ENCODE measurements at places on chromosomes 6 and 20. TPM values are rescaled to one million over a fixed set of nuclear protein-coding genes. Genes with fewer than 3 reads are reported as not detected.
A peak's percentile ranks its signal among the peaks of the same experiment; 100 is the strongest.

DUSP15 gene
- not detected for total RNA-seq

JAG1 gene
- 91.7 TPM for total RNA-seq

SCRT2 gene
- total RNA-seq = not detected

- H3K27ac ChIP-seq = peak overlapping the region; percentile 6
- no peaks in the 10 kb centered on the region for H3K4me1 ChIP-seq
- no peaks in the 10 kb centered on the region for H3K27me3 ChIP-seq
- peak overlapping the region; percentile 6 for H3K4me3 ChIP-seq
- no peak for DNase-seq
These were observed 9.0 kb downstream of the EXOC2 start for GRCh38 chr6:683742-684440.

- H3K27me3 ChIP-seq = no peaks in the 10 kb centered on the region
- H3K27ac ChIP-seq = no peak overlapping the region
- no peaks in the 10 kb centered on the region for H3K4me1 ChIP-seq
- no peaks in the 10 kb centered on the region for H3K36me3 ChIP-seq
- DNase-seq = no peak
These were observed 241.9 kb upstream of the STXBP5 start for GRCh38 chr6:146962329-146962728.

DNA sequence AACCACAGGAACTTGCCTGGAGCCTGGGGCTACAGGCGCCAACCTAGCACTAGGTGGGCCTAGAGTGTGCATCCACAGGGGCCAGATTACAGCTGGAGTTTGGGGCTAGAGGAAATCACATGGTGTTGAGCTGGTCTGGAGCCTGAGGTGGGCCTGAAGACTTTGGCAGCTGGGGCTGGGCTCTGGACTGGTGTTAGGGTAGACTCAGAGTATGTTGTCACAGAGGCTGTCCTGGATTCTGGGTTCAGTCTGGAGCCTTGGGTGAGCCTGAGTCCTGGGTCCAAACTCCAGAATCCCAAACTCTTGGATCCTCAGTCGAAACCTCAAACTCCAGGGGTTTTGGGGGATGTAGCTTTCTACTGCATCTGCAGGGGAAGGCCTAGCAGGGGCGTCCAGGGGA is 356.7 kb downstream of the FRK start:
- no peak overlapping the region for H3K27ac ChIP-seq
- H3K27me3 ChIP-seq = no peaks in the 10 kb centered on the region
- H3K4me1 ChIP-seq = no peaks in the 10 kb centered on the region
- H3K4me3 ChIP-seq = no peak overlapping the region

DNA sequence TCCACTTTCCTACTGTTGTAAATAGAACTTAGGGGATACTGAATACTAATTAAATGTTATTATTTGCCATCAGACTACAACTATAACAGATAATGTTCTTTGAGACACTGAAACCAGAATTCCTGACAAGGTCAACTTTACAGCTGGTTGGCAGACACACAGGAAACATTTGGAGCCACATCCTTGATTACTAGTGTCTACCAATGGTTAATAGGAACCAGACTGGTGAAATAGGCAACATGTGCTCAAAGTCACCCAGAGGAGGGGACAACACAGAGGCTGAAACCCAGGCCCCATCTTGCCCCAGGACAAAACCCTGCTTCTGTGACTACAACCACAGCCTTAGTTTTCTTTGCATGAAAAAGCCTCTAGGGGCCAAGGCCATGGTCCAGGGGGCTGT is 47.8 kb upstream of the NT5E start:
- no peaks in the 10 kb centered on the region for H3K27me3 ChIP-seq
- H3K4me3 ChIP-seq = no peak overlapping the region
- no peak overlapping the region for H3K27ac ChIP-seq

- no peaks in the 10 kb centered on the region for H3K4me1 ChIP-seq
- H3K36me3 ChIP-seq = no peaks in the 10 kb centered on the region
- no peak overlapping the region for H3K4me3 ChIP-seq
- H3K27ac ChIP-seq = no peak overlapping the region
- no peaks in the 10 kb centered on the region for H3K27me3 ChIP-seq
These were observed 26.0 kb upstream of the CRIP3 start for GRCh38 chr6:43334466-43335095.

DNA sequence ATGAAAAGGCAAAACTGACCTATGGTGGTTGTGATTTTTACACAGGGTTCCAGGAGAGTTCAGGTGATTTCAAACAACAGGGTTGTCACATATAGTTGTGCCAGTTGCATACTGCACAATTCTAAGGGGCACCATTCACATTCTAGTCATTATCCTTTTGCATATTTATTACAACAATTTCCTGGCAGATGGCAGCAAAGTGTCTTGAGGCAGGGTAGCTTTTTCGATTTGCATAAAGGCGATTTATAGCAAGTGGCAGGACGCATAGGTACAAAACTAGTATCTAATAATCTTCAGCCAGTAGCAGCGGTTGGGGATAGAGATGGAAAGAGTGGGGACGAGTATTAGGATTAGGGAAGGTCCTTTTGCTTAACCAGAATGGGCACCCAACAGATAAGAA is 46.5 kb upstream of the TRAF3IP2 start:
- H3K4me1 ChIP-seq = no peaks in the 10 kb centered on the region
- H3K27me3 ChIP-seq = no peaks in the 10 kb centered on the region
- no peak overlapping the region for H3K4me3 ChIP-seq
- H3K27ac ChIP-seq = no peak overlapping the region
- no peak for DNase-seq

DNA sequence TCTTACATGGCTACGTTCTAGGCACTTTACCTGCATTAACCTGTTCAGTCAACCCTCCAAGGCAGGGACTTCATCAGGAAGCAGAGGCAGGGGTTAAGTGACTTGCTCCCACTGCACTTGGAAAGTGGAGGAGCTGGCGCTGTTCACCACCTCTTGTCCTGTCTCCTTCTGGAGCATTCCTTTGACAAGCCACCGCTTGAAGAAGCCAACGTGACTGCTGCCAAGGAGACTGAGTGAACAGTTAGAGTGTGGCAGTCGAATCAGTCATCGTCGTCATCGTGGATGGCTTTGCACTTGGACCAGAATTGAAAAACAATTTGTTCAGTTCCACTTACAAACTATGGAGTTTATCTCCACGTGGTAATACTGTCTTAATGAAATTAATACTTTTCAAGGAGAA is 60.9 kb downstream of the TULP4 start:
- H3K4me3 ChIP-seq = no peak overlapping the region
- peaks cover 6% of the 10 kb centered on the region for H3K4me1 ChIP-seq
- no peak overlapping the region for H3K27ac ChIP-seq
- H3K27me3 ChIP-seq = no peaks in the 10 kb centered on the region
- H3K36me3 ChIP-seq = no peaks in the 10 kb centered on the region
- no peak for DNase-seq

GRCh38 chr6:127608554-127609270 is 31.7 kb downstream of the C6orf58 start:
- no peaks in the 10 kb centered on the region for H3K4me1 ChIP-seq
- H3K36me3 ChIP-seq = no peaks in the 10 kb centered on the region
- no peak overlapping the region for H3K4me3 ChIP-seq
- no peak overlapping the region for H3K27ac ChIP-seq
- H3K27me3 ChIP-seq = no peaks in the 10 kb centered on the region
- DNase-seq = no peak

- H3K27ac ChIP-seq = no peak overlapping the region
- H3K4me1 ChIP-seq = no peaks in the 10 kb centered on the region
- peak overlapping the region; percentile 84 for H3K4me3 ChIP-seq
- no peaks in the 10 kb centered on the region for H3K36me3 ChIP-seq
- DNase-seq = peak; percentile 26
- no peaks in the 10 kb centered on the region for H3K27me3 ChIP-seq
These were observed 1.4 kb downstream of the MDGA1 start for GRCh38 chr6:37696220-37696840.

DNA sequence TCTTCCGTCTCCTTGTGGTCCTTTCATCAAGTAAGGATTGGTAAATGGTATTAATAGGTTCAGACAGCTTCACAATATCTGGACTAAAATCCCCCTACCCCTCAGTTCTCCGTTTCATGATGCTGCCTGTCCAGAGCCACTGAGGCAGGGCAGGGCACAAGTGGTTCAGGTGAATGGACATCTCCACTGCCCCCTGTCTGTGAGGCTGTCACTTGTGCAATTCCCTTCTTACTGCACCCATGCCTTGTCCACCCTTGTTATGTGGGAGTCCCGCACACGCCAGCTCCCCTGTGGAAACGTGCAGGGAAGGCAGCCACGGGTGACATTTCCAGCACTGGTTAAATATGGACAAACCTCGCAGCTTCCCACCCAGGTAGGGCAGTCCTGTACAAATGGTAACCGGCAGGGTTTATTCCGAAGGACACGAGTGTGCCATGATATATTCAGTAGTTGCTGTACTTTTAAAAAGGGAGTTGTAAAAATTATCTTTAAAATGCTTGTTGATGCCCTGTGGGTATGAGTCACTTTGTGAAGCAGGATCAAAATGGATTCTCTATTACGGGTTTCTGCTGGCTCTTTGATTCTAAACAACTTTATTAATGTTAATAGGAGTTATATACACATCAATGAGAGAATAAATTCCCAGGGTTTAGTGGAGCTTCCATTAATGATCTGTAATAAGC is 73.5 kb downstream of the FYN start:
- H3K4me1 ChIP-seq = no peaks in the 10 kb centered on the region
- H3K27ac ChIP-seq = peak overlapping the region; percentile 60
- peak overlapping the region; percentile 12 for H3K4me3 ChIP-seq
- no peak for DNase-seq
- no peaks in the 10 kb centered on the region for H3K27me3 ChIP-seq
- no peaks in the 10 kb centered on the region for H3K36me3 ChIP-seq

- DNase-seq = no peak
- no peak overlapping the region for H3K27ac ChIP-seq
- no peaks in the 10 kb centered on the region for H3K4me1 ChIP-seq
- H3K27me3 ChIP-seq = no peaks in the 10 kb centered on the region
- no peak overlapping the region for H3K4me3 ChIP-seq
These were observed 158.8 kb downstream of the KIF6 start for GRCh38 chr6:39566456-39566855.

DNA sequence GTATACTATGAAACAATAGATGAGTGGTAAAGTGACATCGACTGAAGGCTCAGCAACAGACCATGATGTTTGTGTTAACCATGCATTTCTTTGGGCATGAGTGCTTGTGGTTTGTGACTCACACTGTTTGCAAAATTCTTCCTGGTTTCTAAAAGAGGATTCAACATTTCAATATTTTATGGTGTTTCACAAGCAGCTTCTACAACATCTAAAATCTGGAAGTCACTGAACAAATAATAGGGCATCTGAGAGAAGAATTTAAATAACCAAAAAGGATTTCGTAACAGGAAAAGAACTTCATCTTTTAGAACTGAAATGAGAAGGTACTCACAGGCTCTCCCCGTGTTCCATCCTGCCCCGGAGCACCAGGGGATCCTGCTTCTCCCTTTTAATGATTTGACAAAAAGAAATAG is 146.2 kb downstream of the COL21A1 start:
- no peaks in the 10 kb centered on the region for H3K4me1 ChIP-seq
- H3K27me3 ChIP-seq = no peaks in the 10 kb centered on the region
- H3K27ac ChIP-seq = no peak overlapping the region
- H3K36me3 ChIP-seq = no peaks in the 10 kb centered on the region
- DNase-seq = no peak
- H3K4me3 ChIP-seq = no peak overlapping the region

DNA sequence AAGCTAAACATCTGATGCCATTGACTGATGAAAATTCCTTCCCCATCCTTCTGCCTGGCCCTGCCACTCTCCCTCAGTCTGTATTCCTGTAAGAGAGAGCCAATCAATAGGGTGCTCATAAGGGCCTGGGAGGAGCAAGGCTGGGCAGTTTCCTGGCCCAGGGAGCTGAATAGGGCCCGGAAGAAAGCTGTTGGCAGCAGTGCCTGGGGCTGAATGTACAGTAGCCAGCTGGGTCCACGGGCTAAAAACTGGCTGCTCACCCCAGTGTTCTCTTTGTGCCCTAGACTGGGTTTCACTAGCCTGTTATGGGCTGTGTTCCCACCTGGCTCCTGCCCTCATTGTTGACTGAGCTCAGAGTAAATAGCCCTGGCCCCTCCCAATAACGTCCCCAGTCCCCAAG is 1.7 kb upstream of the WFDC2 start:
- H3K4me3 ChIP-seq = no peak overlapping the region
- no peak overlapping the region for H3K27ac ChIP-seq
- H3K27me3 ChIP-seq = no peaks in the 10 kb centered on the region
- DNase-seq = no peak
- H3K36me3 ChIP-seq = no peaks in the 10 kb centered on the region

GRCh38 chr20:63322933-63323273 is 29.9 kb downstream of the COL20A1 start:
- no peaks in the 10 kb centered on the region for H3K36me3 ChIP-seq
- H3K4me1 ChIP-seq = no peaks in the 10 kb centered on the region
- DNase-seq = no peak
- no peaks in the 10 kb centered on the region for H3K27me3 ChIP-seq
- H3K27ac ChIP-seq = no peak overlapping the region

- no peak for DNase-seq
- H3K27ac ChIP-seq = no peak overlapping the region
- no peaks in the 10 kb centered on the region for H3K27me3 ChIP-seq
- no peaks in the 10 kb centered on the region for H3K4me1 ChIP-seq
- H3K36me3 ChIP-seq = no peaks in the 10 kb centered on the region
These were observed 58.1 kb downstream of the CHMP4B start for GRCh38 chr20:33869283-33869682.

DNA sequence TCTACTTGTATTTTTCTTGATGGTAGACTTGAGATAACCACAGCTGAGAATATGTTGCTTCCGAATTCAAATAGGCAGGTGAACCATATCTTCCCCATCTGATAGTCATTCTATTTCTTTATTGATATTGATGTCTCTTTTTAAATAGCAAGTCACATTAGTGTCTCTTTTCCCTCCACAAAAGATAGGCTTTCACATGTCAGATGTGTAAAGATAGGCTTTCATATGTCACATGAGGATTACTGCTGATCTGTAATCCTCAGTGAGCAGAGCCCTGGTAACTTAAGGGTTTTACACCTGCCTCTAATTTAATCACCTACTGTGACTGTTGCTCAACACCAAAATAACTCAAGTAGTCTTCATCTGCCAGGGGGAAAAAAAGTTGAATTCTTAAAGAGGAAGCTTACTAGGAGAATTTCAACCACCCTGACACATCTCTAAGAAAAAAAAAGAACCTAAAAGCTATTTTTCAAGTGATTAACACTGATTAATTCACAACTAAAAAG is 45.3 kb upstream of the TRDN start:
- DNase-seq = no peak
- no peak overlapping the region for H3K27ac ChIP-seq
- H3K36me3 ChIP-seq = no peaks in the 10 kb centered on the region
- no peaks in the 10 kb centered on the region for H3K4me1 ChIP-seq
- H3K4me3 ChIP-seq = no peak overlapping the region

DNA sequence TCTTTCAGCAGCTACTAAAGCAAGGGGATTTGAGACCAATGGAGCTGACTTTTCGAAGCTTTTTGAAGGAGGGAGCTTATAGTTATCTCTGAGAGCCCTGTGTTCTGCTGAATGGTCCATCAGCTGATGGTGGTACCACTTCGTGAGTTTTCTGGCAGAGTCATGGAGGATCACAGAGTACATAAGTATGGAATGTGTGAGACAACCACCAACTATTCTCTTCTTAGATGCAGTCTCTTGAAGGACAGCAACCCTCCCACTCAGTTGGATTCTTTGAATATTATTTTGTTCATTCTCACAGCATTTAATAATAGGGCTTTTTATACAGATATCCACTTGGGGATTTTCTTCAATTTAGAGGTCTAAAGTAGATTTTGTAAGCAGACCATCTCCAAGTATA is 75.3 kb downstream of the ELOVL2 start:
- DNase-seq = no peak
- no peaks in the 10 kb centered on the region for H3K36me3 ChIP-seq
- H3K27ac ChIP-seq = no peak overlapping the region
- H3K27me3 ChIP-seq = no peaks in the 10 kb centered on the region
- no peak overlapping the region for H3K4me3 ChIP-seq
